OCI-LY7 (cell line): ENCODE measurements at places on chromosomes 11 and 22.

GRCh38 chr11:72613977-72614376, 60.2 kb downstream of the PDE2A start:
- DNase-seq: peak; percentile 74

DNA sequence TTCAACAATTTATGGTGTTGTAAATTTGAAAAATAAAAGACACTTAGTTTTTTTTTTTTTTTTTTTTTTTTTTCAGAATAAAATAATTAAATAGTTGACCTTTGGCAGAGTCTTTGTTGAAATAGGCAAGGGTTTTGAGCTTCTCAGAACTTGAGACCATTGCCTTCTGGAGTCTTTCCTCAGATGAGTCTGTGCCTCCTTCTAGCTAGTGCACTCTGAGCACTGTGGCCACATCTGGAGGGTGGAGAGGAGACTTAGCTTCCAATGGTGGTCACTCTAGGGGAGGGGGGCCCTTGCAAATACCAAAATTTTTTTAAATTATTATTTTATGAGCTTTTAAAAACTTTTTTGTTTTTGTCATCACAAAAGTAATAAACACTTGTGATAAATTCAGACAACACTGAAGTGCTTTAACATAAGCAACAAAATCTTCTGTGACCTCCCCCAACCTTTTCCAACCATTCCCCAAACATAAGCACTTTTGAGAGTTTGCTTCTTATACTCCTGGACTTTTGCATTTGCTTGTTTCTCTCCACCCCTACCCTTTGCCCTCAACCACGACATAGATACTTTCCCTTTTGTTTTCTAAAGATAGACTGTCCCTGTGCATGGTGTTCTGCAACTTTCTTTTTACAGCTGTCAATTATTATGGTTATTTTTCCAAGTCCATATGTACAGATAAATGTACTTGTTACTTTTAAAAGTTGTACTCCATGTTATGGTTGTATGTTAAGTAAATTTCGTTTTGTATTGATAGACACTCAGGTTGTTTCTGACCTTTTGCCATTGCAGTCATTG, 41.1 kb downstream of the BMAL1 start:
- no peak for DNase-seq

- no peak for DNase-seq
These were observed 26.1 kb downstream of the DRG1 start for GRCh38 chr22:31425331-31426050.

DNA sequence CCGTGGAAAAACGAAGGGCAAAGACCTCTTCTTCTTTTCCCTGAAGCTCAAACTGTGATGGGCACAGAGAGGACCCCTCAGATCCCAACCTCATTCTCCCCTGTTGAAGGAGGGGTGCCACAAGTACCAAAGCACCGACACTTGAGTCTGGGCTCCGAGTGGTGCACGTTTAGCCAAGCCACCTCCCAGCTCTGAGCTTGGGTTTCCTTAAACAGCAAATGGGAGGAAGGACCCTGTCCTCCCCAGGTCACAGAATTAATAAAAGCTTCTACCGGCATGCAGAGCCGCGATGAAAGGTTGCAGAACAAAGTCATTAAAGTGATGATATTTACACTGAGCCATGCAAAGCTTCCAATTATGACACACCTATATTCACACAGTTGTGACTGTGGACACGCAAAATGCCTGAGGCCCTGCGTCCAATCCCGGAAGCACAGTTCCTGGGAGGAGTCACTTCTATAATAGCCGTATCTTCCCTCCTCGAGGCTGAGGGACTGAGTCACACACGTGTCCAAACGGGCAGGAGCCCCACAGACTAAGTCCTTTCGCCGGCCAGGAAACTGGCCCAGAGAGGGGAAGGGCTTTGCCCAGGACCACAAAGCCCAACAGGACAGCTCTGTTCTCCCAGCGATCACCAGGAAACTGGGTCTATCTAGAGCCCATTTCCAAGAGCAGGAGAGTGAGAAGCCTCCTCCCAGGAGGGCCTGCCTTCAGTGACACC, 922 bp upstream of the CSNK1E start:
- no peak for DNase-seq

DNA sequence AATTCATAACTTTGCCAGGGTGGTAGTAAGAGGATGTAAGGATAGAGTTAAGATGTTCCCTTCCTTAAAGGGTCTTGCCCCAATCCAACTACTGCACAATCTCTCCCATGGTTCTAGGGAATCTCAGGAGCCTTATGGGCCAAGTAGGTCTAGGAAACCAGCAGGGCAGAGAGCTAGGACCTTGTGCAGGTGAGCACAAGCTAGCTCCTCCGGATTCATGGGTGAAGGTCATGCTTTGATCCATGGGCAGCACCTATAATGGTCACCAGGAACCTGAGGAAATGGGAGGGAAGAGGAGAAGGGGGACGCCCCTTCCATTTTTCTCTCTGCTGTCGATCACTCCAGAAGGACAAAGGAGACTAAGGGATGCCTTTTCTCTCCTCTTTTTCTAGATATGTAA, 16.8 kb downstream of the KCNJ11 start:
- DNase-seq: peak; percentile 57
